Astrocyte of the spinal cord (primary cell): ENCODE measurements at places on chromosomes 13 and 19.

DNA sequence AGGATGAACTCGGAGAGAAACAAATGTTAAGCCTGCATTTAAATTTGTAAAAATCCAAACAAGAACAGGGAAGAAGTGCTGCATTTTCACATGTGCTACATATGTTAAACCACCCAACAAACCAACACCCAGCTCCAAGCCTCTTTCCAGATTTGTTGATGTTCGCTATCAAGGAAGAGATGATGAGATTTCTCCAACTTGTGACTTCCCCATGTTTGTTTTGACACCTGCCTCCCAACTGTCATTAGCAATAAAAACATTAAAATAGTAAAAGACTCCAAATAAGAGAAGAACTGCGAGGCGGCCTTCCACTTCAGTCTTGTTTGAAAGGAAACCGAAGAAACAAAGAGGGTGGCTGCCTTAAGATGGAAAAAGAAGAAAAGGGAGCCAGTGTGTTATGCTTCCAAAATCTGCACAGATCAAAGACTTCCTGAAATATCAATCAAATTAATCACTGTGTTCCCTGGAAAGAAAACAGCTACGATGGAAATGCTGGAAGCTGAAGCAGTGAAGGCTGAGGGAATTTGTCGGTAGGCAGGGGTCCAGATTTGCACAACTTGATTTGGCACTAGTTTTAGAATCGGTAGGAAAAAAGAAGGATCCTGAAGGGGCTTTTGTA lies 14.0 kb upstream of the GGACT start:
- no peak for DNase-seq

DNA sequence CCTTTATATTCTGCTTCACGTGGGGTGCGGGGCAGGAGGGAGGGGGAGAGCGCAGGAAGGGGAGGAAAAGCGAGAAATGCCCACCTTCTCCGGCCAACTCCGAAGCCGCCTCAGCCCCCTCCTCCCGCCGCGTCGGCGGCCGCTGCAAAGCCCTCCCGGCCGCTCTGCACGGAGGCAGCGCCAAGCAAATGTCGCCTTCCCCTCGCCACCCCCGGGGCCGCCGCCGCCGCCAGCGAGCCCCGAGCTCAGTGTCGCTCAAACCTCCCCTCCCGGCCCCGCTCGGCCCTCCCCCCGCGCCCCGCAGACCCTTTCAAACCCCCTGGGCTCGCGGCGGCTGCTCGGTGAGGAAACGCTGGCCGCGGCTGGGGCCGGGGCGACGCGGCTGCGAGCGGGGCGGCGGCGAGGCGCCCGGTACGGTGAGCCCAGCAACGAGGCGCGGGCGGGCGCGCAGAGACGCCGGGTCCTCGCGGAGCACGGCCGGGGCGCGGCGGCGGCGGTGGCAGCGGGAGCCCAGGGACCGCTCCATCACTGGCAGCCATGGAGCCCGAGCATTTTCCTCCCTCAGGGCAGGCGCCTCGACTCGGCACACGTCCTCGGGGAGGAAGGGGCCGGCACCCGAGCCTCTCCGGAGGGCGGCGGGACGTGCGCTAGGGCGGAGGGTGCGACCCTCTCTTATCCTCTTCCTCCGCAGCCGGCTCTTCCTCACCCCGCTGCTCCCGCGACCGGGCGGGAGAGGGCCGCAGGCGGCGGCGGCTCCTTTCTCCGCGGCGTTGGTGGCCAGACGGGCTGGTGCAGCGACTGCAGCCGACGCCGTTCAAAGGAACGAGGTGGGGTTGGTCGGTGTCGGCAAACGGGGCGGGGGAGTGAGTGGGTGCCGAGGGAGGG lies 463 bp upstream of the TSC22D1 start:
- DNase-seq: no peak

GRCh38 chr19:48481846-48482639 lies 12.9 kb downstream of the CYTH2 start:
- DNase-seq: no peak

DNA sequence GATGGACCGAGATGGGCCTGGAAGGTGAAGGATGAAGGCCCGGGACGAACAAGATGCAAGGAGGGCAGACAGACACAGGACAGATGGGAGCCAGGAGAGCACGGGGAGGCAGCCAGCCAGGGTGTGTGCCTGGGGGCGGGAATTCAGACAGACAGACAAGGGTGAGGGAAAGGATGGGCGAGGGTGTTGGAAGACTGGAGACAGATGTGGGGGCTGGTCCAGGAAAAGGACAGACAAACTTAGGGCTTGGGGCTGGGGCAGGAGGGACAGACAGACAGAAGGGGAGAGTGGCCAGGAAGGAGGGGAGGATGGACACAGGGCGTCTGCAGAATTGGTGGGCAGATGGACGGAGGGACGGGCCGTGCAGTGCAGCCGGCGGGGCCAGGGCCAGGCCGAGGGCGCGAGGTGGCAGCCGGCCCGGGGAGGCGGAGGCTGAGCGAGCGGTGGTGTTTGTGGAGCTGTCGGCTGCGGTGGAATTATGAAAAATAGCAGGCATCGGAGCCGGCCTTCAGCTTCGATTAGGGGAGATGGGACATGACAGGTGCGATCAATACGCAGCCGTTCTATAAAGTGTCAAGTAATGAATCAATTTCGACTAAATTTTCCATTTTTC lies 4.6 kb upstream of the ERFL start:
- DNase-seq: no peak

DNA sequence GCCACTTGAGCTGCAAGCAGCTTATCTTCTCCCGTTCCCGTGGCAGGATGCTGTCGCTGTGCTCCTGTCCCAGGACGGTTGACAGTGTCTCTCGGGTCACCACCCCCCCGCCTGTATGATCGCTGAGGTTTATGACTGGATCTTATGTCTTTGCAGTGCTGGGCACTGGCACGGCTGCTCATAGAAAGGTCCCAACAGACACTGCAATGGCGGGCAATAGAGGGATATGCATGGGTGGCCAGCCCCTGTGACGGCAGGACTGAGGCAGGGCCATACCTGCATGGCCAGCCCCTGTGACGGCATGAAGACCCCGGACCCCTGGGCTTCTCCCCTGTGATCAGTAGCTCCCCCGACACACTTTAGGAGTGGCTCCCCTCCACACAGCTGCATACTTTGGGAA lies 307.2 kb downstream of the TEX29 start:
- DNase-seq: no peak

GRCh38 chr19:6677883-6678689 lies 8.1 kb upstream of the TNFSF14 start:
- no peak for DNase-seq
